ENCODE measurements at places on chromosomes 2 and 18. TPM values are rescaled to one million over a fixed set of nuclear protein-coding genes. Genes with fewer than 3 reads are reported as not detected.

AMER3 gene
- polyA plus RNA-seq, result 2.1 TPM

CROCC2 gene
- polyA plus RNA-seq, result 0.04 TPM

EVX2 gene
- polyA plus RNA-seq, result not detected

REEP1 gene
- polyA plus RNA-seq, result 4.2 TPM

PLA2R1 gene
- 0.52 TPM for polyA plus RNA-seq

SH3RF3 gene
- polyA plus RNA-seq, result 3.5 TPM

IL1A gene
- polyA plus RNA-seq, result not detected

IL1B gene
- 0.80 TPM for polyA plus RNA-seq

RAX gene
- polyA plus RNA-seq, result not detected

SLC30A3 gene
- polyA plus RNA-seq, result 0.15 TPM

TET3 gene
- 4.4 TPM for polyA plus RNA-seq

OTOS gene
- not detected for polyA plus RNA-seq

DDX1 gene
- polyA plus RNA-seq, result 25.5 TPM

ABCG8 gene
- polyA plus RNA-seq, result not detected
